ENCODE measurements at places on chromosomes 4 and X.

DNA sequence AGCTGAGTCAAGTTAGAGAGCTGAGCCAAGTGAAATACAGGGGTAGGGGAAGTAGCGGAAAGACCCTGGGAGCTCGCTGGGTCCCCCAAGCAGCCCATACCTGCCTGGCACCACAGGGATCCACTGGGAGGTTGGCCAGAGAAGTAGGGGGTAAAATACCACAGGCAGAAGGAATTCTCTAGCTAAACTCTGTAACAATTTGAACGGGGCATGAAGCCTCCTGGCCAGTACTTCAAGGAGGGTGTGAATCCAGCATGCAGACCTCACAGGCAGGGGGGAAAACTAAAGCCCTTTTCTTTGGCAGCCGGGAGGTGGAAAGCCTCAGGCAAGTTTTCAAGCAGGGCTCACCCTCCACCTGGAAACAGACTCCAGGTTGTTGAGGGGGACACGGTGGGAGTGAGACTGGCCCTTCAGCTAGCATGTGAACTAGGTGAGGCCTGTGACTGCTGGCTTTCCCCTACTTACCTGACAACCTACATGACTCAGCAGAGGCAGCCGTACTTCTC, 3.7 kb upstream of the UGT2A1 start:
- no peak for DNase-seq

DNA sequence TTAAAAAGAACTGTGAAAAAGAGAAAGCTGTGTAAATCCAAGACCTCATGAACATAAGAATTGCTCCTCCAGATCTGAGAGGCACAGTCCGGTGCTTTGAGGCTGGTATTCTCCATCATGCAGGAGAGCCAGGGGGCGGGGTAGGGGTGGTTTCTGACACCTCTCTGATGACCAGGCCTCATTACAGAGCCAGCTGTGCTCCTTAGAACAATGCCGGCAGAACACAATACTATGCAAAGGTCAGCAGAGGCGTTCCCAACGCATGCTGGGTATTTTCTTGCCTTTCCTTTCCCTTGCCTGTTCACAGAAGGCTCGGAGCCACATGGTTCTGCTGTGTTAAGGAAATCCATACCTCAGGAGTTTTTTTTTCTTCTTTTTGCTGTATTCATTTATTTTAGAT, 91.2 kb upstream of the SOD3 start:
- DNase-seq, result no peak

- DNase-seq, result no peak
Measured at GRCh38 chrX:110082161-110082560, 79.2 kb downstream of the TMEM164 start.

- no peak for DNase-seq
Measured at GRCh38 chr4:188550296-188550695, 411.1 kb downstream of the TRIML1 start.

DNA sequence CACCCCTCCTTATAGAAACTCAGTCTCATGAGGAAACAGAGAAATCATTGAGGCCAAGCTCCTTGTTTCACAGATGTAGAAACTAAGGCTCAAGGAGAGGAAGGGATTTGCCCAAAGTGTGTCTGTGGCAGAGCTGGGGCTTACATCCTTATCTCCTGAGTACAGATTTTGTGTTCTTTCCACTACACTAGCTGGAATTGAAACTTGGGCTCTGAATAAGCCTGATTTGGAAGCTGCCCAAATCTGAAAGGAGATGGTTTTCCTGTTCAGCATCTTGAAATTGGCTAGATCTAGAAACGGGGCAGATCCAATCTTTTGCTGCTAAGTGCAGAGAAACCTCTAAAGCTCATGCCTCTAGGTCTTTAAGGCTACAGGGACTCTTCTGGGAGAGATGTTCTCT, 24.3 kb downstream of the AWAT2 start:
- no peak for DNase-seq

DNA sequence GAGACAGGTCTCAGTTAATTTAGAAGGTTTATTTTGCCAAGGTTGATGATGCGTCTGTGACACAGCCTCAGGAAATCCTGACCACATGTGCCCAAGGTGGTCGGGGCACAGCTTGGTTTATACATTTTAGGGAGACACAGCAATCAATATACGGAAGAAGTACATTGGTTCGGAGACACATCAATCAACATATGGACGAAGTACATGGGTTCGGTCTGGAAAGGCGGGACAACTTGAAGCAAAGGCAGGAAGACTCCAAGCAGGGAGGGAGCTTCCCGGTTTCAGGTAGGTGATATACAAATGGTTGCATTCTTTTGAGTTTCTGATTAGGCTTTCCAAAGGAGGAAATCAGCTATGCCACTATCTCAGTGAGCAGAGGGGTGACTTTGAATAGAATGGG, 225.2 kb upstream of the ZFP42 start:
- DNase-seq, result no peak

DNA sequence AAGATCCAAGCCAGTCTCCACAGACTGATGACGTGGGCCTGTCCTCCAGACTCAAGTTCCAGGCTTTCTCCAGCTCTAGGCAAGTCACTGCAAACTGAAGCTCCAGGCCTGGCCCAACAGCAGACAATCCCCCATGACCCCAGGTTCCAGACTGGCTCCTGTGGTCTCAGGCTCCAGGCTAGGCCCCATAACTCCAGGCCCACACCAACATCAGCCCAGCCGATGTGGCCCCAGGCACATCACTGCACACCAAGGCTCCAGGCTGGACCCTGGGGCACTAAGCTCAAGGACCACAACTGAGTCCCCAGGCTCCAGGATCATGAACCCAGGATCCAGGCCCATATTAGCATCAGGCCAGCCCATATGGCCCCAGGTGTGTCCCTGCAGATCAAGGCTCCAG, 143.6 kb downstream of the COX7B2 start:
- no peak for DNase-seq

GRCh38 chr4:60682901-60683300, 517.2 kb upstream of the ADGRL3 start:
- DNase-seq, result no peak

DNA sequence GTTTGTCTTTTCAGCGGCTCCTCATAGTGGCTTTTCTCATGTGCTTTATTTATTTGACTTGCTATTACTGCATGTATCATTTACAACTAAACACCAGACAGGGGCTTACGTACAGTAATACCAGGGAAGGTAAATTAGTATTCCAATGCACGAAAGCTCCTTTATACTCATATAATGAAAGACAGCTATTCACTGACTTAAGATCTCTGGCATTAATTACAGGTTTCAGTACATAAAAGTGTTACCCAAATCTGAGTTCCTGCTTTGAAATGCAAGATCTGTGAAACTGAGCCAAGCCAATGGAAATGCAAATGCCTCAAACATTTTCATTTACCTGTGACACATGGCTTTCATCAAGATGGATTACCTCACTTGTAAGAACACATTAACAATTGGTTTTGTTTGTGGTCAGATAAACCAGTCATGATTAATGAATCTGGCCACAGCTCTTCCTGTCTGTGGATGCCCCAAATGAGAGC, 107.2 kb downstream of the ANAPC4 start:
- no peak for DNase-seq
